B cell (primary cell): ENCODE measurements at places on chromosomes 12 and 14. TPM values are rescaled to one million over a fixed set of nuclear protein-coding genes. Genes with fewer than 3 reads are reported as not detected.

Gene OR4L1
- not detected in 2 replicates for total RNA-seq

- DNase-seq, result no peak
Measured at GRCh38 chr14:65019944-65020566, 33.4 kb downstream of the FNTB start.

DNA sequence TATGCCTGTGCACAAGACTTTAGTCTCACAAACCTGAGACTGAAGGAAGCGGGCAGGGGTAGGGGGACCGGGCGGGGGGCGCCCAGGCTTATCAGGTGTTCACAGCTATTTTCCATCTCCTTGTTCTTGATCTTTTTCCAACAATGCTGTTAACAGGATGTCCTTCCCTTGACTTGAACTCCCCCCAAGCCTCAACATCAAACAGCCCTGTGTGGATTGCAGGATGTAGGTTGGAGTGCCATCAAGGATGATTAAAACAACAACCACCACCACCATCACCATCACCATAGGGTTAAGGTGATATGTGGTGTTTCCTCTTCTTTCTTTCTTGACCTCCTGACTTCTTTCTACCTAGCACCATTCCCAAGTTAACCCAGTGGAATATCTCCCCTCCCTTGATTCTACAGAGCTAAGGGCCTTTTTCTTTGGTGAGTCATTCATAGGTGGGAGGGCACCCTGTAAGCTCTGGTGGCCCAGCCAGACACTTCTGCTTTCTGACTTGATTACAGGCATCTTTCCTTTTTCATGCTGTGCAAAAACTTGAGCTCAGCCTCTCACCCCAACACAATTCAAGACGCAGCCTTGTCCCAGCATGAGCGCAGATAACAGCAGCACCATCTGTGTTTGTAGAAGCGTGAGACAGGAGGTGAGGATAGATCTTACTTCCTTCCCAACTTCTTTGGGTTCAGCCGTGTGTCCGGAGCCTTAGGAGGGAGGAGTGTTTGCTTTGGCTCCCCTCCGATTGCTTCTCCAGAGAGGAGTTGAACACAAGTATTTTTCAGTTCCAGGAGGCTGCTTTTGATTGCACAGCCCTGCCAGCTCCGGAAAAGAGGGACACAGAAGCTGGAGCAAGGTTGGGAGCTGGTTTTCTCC is 26.8 kb downstream of the FLVCR2 start:
- DNase-seq, result no peak

DNA sequence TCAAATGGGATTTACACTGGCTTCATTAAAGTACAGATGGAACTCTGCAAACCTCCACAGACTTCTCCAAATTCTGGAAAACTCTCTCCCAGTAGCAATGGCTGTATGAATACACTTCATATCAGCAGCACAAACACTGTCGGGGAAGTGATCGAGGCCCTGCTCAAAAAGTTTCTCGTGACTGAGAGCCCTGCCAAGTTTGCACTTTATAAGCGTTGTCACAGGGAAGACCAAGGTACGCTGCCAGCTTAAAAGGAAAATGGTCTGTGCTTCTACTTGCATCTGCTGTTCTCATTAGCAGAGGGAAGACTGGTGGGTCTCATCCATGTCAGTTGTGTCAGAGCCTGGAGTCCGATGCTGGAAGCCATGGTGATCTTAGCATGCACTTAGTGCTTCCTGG is 71.0 kb downstream of the GNS start:
- no peak for DNase-seq

GRCh38 chr14:61196792-61197191 is 84.3 kb downstream of the TMEM30B start:
- DNase-seq, result no peak
